Endodermal cell (in vitro differentiated cells): ENCODE measurements at places on chromosomes 4 and X.

DNA sequence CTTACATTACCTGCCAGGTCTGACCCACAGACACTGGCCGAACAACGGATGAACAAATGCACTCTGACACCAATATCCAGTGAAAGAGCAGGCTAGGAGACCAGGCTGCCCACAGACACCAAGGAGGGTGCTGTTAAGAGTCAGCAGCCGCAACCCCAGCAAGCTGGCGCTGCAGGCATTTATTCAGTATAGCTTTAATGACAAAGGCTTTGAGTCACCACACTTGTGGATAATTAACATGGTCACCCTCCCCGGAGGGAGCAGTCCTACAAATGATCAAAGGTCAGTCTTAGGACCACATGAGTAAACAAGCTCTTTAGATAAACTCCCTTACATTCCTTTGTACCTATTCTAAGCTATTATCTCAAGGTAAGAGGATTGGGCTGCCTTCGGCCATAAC, 368.5 kb upstream of the GRID2 start:
- DNase-seq = peak; percentile 52

- DNase-seq = no peak
Measured at GRCh38 chrX:18668071-18668835, 3.7 kb downstream of the RS1 start.

DNA sequence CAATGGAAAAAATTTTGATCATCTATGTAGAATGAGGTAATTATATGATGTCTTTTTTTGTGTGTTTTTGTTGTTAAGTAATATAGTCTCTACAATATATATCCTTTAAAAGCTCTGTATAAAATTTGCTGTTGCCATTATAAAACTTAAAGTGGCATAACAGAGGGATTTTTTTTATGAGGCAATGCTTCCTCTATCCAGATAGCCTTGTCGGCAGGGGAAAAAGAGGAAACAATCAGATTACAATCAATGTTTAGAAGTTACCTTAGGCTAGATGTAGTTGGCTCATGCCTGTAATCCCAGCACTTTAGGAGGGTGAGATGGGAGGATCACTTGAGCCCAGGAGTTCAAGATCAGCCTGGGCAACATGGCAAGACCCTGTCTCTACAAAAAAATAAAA, 86.8 kb downstream of the DIAPH2 start:
- no peak for DNase-seq

- DNase-seq = no peak
Measured at GRCh38 chr4:73608689-73609594, 11.3 kb downstream of the RASSF6 start.

DNA sequence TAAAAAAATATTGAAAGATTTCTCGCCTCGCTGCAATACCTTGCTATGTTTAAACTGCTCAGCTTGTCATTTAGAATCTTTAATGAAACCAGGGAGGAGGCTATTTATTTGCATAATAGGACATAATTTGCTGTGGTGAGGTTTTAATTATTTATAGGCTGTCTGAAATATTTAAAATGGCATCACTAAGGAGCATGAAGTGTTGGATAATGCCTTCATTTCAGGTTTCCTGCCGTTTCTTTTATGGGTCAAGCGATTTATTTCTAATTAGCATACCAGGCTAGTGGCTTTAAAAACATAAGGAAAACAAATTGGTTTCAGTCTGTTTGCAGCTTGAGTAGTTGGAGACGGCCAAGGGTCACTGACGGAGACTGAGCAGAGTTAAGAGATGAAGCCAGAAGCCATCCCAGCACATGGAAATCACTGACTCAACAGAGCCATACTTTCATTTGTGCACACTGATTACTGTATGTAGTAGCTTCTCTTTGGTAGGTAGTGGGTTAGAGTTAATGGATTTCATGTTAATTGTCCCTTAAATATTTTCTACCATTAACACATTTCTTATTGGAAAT, 1962.4 kb upstream of the TENM3 start:
- no peak for DNase-seq

GRCh38 chr4:78517050-78517652, 34.4 kb upstream of the ANXA3 start:
- DNase-seq = no peak

GRCh38 chr4:74440356-74440755, 4.6 kb upstream of the AREG start:
- no peak for DNase-seq

GRCh38 chr4:89514811-89515210, 207.2 kb upstream of the GPRIN3 start:
- no peak for DNase-seq

DNA sequence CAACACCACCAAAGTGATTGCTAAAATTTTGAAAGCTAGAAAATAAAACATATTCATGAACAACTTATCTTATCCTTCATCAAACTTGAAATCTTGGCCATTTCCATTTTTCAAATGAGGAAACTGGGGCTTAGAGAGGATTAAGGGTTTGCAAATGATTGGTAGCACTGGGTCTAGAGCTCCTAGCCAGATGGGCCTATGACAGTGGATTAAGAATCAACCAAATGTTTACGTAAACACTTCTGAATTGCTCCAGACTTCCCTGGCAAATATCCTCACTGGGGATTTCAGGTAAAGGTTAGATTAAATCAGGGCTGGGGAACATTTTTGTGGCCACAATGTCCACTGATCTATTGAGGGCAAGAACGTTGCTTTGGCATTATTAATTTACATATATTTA, 241.2 kb downstream of the ANK2 start:
- DNase-seq = no peak

DNA sequence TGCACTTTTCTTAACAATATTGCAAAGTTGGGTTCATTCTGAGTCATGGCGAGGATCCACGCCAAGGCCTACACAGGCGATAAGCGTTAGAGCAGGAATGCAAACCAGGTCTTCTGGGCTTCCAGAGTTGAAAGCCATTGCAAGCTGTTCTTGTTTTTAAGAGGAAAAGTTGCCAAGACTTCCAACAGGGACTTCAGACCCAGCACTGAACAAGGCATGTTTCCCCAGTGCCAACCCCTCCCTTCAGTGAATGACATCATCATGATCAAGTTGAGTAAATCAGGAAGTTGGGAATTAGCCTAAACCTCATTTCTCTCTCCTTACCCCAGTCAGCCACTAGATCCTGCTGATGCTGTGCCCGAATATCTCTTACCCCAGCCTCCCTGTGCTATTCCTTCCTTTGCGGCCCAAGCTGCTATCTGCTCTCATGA, 355.1 kb downstream of the HS3ST1 start:
- DNase-seq = peak; percentile 54
